Activated CD4-positive, alpha-beta T cell treated with anti-CD3 and anti-CD28 coated beads for 24 hours (primary cell): ENCODE measurements at places on chromosomes 3 and 15.

- DNase-seq = no peak
Measured at GRCh38 chr3:157195965-157196364, 36.0 kb upstream of the CCNL1 start.

- peak; percentile 44 for DNase-seq
Measured at GRCh38 chr15:81296673-81297072, 27.3 kb downstream of the STARD5 start.

DNA sequence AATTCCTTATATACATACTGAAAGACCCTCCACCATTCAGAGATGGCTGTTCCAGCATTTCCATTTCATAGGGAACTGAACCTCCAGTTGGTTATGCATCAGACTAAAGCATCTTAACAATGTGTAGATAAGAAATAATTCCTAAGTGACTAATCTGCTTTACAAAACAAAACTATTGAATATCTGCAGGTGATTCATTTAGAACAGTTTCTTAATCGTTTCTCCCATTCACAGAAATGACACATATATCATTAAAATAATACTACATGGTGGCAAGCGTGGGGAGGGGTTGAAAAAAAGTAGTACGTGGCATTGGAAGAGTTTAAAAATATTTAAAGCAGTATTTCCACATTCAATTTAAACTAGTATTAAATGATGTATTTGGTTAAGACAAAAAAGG is 19.5 kb downstream of the COPS2 start:
- DNase-seq = no peak

- no peak for DNase-seq
Measured at GRCh38 chr3:149613988-149614387, 43.8 kb downstream of the WWTR1 start.

GRCh38 chr3:13536832-13537231 is 12.1 kb upstream of the FBLN2 start:
- no peak for DNase-seq

DNA sequence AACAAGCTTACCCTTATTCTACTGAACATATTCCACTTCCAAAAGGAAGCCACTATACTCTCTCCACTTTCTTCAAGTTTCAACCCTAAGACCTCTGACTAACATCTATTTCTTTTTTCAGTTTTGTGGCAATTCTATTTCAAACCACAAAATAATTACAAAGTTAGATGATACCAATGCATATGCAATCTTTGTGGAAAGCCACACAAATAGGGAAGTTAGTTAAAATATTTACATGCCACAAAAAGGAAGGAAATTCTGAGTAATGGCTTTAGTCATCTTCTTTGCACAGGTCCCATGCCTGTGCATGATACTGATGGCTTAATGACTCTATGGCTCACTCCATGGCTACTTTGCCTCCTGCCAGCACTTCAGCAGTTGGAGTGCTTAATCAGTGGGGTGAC is 57.0 kb upstream of the MCTP2 start:
- no peak for DNase-seq

- no peak for DNase-seq
Measured at GRCh38 chr3:45258317-45258716, 32.2 kb upstream of the TMEM158 start.

DNA sequence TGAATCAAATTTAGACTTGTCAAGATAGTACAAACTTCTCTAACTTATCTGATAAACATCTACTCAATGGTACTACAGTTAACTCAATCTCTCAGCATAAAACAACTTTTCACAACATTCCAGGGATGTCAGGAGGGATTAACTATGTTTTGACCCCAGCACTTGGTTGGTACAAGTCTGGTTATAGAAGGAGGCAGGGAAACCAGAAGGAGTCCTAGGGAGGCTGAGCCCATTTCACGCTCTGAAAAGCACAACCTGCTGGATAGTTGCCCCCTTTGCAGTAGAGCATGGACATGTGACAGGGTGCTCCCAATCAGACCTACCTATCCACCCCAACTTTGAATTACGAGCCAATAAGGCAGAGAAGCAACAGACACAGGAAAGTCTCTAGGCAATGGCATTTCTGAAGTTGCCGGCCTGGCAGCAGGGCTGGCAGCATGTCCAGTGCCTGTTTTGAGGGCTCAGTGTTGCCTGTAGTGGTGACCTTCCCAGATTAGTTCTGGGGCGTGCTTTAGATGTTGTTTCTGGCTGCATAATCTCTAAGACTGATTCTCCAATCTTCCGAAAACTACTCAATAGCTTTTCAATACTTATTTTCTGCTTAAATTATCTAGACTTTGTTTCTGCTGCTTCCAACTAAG is 8.2 kb downstream of the ANKUB1 start:
- DNase-seq = no peak

GRCh38 chr3:66494959-66495667 is 5.7 kb downstream of the LRIG1 start:
- DNase-seq = no peak
